IPS-NIHi11 (cell line): ENCODE measurements at places on chromosomes 2 and 18.

DNA sequence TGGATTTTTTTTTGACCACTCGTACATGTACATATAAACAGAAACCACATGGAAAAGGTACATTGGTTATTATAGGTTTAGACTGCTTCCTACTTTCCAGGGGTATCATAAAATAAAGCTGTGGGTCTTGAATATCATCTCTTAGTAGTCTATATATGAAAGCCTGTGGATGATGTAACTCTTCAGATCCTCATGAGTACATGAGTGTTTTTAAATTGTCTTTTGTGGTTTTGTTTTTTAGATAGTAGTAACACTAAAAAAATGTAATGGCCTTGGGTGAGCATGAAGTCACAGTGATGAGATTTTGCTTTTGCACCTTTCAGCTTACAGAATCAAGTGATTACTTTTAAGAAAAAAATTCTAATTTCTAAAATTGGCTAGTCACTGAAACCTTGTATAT, 80.2 kb downstream of the RAB3GAP1 start:
- no peak for DNase-seq

GRCh38 chr2:239157771-239158170, 243.0 kb downstream of the HDAC4 start:
- DNase-seq = peak; percentile 91

DNA sequence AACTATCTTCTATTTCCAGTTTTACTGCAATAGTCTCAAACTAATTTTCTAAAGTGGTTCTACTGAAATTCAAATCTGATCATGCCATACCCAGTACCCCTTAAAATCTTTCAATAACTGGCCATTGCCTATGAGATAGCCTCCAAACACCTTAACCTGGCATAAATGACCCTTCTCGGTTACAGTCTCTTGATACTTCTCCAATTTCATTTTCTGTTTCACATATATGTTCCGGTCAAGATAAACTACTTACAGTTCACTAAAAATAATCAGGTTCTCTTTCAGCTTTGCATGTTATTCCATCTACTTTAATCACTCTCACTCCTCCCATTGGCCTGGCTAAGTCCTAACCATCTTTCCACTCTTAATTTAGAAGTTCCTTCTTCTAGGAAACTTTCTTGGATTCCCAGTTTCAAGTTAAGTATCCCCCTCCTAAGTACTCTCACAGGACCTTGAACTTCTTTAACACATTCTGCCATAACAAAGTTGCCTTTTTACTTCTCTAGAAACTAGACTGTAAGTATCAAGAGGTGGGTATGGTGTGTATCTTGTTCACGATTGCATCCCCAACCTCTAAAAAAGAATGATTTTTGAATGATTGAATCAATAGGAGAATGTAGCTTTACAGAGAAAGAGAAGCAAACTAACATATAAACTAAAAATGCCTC, 110.2 kb upstream of the RBBP8 start:
- no peak for DNase-seq

DNA sequence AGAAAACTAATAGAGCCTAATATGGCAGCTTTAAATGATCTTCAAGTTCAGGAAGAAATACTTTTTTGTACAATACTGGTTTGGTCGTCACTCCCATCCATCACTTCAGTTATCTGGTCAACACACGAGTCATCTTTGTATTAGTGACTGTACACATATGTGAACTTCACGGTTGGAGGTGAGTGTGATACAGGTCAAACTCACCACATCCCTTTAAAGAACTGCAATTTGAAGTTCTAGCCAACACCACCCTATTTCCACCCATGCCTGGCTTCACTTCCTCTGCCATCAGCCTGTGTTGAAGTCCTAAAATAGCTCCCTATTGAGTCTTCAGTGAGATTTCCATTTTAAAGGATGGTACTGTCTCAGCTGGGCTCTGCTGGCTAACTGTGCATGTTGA, 361.9 kb downstream of the TXNL1 start:
- no peak for DNase-seq

DNA sequence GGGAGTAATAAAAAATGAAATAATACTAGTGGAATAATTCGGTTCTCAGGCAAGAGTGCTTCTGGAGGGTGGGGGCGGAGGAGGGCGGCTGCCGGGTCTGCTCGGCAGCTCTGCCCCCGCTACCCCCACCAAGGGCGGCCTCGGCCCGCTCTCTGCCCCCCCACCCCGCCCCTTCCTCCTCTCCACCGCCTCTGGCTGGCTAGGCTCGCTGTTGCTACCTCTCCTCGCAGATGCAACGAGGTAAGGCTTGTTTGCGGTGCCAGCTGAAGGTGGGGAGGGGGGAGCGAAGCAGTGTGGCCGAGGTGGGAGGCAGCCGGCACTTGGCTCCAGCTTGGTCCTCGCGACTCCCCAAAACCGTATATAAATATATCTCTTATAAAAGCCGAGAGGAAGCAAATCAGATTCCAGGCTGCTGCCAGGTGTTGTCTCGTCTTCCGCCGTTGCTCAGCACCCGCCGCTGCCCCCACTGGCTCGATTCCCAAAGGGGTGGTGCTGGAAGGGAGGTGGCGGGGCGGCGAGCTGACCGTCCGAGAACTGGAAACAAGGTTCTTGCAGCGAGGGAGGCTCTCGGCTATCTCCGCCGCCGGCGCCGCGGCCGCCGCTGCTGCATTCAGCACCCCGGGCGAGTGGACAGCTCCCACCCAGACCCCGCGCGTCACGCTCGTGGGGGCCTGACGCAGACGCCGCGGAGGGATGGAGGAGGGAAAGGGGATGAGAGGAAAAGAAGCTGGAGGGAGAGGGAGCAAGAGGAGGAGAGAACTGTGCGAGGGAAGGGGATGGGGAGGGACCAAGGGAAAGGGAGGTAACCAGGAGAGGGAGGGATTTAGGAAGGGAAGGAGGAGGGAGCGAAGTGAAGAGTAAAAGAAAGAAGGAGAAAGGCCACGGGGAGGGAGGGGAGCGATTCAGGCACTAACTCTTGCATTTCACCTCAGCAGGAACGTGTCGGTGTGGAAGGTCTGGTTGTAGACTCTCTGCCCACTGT, at the start of gene MARCHF4:
TSS of gene MARCHF4 (minus strand) at position 763 of the 982 bp plus-strand sequence. CDS start 2,223 bp downstream, outside the sequence.
- DNase-seq = peak; percentile 88

GRCh38 chr18:50181590-50181989, 13.4 kb downstream of the MYO5B start:
- no peak for DNase-seq

GRCh38 chr2:142525720-142526119, 351.7 kb upstream of the KYNU start:
- no peak for DNase-seq

- DNase-seq = no peak
These were observed 28.9 kb upstream of the CDH19 start for GRCh38 chr18:66632756-66633155.

DNA sequence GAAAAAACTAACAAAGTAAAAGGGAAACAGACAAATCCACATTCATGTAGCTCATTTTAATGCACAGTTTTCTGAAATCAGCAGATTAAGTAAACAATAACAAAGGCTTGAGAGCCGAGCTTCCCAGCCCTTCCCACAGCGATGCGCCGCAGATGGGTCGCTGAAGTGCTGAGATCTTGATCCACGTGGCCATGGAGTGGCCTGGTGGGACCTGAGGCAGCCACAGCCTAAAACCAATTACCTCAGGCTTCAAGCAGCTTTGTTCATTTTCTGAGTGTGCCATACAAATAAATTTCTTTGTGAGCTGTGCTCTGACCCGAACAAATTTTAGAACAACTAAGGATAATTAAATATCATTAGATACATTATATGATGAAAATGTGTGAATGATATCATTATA, 25.6 kb upstream of the CYRIA start:
- no peak for DNase-seq

- DNase-seq = no peak
These were observed 7.4 kb downstream of the LCT start for GRCh38 chr2:135829378-135830135.

DNA sequence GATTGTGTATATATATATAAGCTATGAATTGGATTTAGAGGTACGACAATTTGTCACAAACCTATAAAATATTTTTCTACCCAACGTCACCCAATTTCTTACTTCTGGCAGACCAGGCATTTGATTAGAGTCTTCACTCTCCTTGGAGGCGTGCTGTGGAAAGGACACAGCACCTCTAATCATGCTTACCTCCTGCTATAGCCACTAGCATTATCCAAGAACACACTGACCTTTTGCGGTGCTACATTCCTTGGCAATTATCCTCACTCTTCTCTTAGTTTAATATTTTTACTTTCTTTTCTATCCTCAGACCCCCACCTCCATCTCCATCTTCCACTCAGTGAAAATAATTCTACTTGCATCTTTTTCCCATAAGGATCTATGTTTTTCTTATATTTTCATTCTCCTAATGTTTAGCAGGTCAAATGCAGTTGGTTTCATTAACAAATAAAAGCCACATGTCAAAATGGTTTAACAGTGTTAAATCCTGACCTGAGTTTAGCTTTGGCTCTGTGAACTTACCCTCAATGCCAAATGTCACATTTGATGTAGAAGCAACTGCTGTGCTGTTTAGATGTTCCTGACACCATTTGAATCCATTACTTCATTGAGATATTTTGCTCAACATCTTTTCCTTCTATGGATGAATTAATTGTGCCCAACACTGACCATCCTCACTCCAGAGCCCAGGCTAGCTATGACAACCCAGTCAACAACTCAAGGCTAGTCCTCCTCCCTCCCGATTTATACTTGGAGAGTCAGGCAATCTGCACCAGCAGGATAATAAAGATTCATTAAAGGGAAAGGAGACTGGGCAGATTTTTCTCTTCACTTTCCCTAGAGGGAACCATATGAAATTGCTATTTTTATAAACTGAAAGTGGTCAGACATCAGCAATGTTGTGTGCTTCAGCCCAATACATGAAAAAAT, 240.5 kb downstream of the MREG start:
- DNase-seq = no peak

DNA sequence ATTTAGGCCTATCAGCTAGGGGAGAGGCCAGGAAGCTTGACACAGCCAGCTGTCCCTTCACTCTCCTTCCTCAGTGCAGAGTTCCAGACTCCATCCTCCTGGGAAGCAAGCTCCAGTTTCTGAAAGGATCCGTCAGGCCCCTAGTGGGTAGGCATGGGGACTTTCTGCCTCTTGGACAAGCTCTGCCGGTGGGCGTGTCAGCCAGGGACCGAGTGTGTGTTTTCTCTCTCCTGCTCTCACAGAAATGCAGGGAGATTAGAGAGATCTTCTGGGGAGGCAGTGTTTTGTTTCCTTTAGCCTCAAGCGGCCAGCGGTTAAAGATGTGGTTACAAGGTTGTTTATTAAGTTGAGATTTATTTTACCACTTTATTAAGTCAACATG, 29.9 kb upstream of the OTOS start:
- peak; percentile 44 for DNase-seq

- no peak for DNase-seq
These were observed 185.5 kb downstream of the NOL4 start for GRCh38 chr18:34039201-34039600.

- no peak for DNase-seq
These were observed 623.0 kb downstream of the NRXN1 start for GRCh38 chr2:50408936-50409335.

DNA sequence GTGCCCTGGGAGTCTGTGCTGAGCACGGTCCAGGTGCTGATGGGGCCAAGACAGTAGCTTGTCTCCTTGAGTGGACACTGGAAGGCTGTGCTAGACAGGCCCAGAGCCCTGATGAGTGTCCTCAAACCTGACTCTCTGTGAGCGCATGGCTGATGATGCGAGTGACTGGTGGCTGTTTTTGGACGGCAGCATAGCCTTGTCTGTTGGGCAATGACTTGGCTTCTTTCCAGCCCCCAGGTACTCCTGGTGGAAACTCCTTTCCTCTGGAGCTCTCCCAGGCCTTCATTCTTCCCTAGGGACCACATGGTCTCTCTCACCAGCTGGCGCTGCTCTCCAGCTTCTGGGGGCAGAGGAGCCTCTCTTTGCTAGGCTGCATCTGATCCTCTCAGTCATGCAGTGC, 207.6 kb upstream of the SMIM21 start:
- no peak for DNase-seq

DNA sequence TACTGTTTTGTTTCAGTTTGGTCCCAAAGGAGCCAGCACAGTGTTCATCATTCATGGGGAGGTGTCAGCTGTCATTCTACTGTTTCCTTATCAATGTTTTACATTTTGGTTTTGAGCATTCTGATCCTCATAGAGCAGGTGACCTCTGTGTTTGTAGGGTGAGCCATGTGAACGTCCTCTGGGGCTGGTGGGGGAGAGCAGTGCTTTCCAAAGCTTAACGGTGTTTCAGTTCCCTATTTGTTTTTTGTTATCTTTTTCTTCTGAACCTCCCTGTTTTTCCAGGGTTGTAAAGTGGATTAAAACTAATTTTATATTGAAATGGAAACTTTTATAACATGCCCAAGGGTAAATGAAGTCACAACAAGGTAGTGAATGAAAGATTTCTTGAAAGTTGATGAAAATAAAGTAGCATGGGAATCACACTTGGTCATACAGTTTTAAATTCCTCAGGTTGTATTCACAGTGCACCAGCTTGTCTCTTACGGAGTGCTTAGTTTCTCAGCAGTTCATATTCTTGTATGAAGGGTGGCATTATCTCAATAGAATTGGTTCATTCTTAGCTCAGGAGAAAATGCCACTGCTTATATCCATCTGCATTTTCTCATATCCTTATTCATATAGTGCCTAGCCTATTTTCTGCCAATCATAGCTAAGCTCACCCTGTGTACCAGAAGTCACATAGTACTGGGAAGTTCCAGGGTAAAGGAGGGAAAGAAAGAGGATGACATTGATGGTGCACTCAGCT, 54.5 kb downstream of the MAP4K4 start:
- no peak for DNase-seq

- DNase-seq = no peak
These were observed 118.8 kb downstream of the MSH2 start for GRCh38 chr2:47521666-47522285.

- DNase-seq = no peak
These were observed 50.4 kb downstream of the TNS1 start for GRCh38 chr2:217952409-217952808.

DNA sequence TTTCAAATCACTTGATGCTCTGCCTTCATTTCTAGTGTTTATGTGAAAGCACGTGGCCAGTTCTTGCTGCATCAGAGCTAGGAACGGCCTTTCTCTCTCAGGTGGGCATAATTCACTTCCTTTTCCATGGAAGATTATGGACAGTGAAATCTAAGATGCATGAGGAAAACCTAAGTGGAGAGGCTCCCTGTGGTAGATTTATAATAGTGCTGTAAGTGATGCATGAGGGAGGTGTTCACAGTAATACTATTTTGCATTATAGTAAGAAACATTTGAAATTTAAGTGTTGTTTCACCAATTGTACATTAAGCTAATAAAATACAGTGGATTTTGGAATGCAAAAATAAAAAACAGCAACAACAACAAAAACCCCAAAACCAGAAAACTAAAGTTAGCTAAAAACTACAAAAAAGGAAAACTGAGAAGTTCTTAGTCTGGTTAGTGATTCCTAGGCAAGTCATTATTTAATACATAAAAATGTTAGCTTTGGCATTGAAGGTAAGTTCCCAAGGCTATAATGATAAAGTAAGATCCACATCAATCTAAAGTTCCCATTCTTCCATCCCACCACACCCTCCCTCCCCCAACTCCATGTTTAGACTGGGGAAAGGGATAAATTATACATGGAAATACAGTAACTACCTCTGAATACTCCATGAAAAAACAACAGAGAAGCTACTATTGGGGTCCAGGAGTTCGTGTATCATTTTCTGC, 153.9 kb downstream of the NAPG start:
- DNase-seq = no peak

GRCh38 chr2:238163481-238164198, 4.9 kb downstream of the ERFE start:
- peak; percentile 68 for DNase-seq

GRCh38 chr2:9196637-9197036, 10.0 kb upstream of the ASAP2 start:
- DNase-seq = no peak
